ENCODE measurements at places on chromosomes 3 and 15.

DNA sequence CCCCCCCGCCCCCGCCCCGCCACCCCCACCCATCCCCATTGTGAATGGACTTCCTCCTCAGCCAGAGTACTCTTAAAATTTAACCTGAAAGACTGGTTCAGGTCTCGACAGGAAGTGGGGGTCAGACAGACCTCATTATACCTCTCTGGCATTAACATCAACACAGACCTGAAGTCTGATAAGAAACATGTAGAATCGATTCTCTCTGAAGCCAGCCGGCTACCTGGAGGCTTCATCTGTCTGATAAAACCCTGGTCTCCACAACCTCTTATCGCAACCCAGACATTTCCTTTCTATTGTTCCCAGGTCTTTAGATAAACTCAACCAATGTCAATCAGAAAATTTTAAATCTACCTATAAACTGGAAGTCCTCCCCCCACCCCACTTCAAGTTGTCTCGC is 42.6 kb downstream of the SLCO2A1 start:
- DNase-seq = no peak

DNA sequence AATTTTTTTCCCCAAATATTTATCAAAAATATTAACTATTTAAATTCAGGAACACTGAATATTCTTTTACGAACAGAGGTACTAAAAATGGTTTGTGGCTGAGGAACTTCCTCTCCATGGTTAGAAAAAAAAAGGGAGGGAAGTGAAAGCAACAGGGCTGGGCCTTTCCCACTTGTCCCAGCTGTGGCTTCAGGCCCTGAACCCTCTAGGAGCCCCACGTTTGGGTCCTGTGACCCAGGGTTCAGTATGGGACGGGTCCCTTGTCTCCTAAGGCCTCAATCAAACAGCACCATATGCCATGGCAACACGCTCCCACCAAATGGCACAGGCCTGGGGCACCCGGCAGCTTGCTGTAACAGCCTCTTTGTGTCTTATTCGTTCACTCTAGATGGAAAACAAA is 32.4 kb downstream of the POC1A start:
- no peak for DNase-seq

GRCh38 chr3:23202203-23202920 is 765 bp upstream of the UBE2E2 start:
- DNase-seq = no peak

DNA sequence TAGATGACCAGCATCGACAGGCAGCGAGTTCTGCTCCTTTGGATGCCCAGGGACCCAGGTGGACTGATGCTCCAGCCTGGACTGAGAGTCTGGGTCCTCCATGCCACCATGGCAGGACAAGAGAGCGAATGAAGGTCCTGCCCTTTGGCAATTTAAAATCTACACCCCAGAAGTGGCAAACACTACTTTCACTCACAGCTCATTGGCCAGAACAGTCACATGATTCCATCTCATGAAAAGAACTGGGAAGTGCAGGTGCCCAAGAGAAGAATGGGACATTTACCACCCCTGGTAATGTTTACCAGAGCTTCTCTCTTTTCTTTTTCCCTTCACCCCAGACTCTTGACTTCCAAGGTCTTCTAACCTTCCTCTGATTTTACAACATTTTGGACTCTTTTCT is 87.8 kb upstream of the SLCO3A1 start:
- no peak for DNase-seq

DNA sequence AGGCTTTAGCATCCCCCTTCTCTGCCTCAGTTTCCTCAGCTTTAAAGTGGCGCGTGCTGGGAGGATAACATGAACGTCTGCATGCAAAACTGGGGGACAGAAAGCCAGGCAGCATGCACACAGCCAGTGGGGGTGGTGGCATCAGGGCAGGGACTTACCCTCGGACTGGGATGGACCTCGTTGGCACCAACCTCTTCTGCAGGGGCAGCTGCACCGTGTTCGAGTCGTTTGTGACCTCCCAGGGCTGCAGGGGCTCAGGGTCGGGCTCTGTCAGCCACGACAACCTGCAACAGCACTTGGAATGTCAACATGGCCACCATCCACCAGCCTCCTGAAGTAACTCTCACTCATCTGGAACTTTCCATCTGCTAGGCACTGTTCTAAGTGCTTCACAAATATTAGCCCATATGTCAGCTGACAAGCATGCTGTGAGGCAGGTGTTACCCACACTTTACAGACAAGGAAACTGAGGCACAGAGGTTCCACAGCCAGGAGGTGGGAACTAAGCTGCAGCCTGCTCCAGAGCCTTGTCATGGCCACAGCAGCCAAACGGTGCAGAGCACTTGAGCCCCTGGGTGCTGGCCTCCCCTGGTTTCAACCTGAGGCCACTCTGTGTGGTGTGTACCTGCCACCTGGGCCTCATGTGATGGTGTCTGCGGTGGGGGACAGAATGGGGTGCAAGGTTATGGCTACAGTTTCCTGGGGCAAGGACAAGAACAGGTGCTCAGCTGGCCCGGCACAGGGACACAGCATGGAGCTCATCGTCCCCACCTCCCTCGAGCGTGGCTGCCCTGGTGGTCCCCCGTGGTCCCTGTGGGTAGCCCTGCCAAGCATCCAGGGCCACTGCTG is 6.7 kb downstream of the C3orf22 start:
- no peak for DNase-seq

DNA sequence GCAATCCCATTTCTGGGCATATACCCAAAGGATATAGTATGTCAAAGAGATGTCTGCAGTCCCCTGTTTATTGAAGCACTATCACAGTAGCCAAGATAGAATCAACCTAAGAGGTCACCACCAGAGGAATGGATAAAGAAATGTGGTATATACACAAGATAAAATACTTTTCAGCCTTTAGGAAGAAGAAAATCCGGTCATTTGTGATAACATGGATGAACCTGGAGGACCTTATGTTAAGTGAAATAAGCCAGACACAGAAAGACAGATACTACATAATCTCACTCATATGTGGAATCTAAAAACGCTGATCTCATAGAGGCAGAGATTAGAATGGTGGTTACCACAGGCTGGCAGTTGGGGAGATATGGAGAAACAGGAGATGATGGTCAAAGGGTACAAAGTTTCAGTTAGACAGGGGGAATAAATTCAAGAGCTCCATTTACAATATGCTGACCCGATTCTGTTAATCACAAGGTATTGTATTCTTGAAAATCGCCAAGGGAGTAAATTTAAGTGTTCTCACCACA is 195.8 kb downstream of the MTHFS start:
- no peak for DNase-seq

- DNase-seq = no peak
Measured at GRCh38 chr3:13009132-13009945, 63.9 kb downstream of the IQSEC1 start.

- DNase-seq = no peak
Measured at GRCh38 chr3:170056710-170057454, 19.1 kb downstream of the GPR160 start.

DNA sequence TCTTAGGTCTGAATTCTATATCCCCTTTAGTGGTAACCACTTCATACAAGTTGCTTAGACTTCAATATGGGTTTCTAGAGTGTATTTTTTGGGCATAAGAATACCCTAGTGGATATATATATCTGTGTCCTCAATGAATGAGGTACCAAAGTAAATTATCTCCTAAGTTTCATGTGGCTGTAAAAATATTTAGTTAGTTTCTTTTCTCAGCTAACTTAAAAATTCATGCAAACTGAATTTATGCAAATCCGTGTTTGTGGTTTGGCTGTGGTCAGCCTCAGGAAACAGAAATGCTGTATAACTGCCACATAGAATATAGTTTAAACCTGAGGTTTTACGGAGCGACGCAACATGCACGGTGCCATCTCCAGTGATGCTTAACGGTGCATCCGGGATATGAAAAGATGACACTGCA is 80.3 kb downstream of the PEX5L start:
- no peak for DNase-seq

DNA sequence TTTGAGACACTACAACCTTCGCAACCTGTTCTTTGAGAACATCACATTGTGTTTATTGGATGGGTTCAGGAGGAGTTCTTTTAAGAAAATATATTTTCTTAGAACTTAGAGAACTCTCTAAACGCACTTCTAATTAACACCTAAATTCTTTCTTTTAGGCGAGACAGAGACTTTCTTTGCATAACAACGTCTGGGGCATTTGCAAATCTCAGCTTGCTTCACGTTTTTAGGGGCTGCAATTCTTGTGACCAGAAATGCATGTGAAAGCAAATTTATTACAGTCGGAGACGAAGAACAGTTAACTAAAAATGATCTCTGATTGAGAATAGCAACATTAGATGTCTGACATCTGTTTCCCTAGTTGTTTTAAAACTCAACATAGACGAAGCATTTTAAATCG is 568.3 kb upstream of the ZNF717 start:
- DNase-seq = no peak

DNA sequence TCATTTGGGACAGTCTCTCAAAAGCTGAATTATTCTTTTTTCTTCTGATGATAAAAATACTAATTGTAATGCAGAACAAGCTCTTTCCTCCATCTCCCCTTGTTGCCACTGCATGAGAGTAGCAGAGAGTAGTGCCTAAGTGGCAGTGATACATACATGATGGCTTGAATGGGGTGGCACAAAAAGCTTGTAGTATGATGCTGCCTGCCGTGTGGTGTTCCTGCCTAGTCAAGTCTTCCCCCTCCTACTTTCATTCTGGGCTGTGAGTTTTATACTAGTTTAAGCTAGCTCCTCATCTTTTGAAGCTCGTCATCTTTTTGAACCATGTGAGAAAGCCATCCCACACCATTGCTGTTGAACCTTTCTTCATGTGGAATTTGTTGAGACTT is 230.5 kb downstream of the NFKBIZ start:
- no peak for DNase-seq

- DNase-seq = no peak
Measured at GRCh38 chr3:16294844-16295243, 29.8 kb downstream of the OXNAD1 start.

- no peak for DNase-seq
Measured at GRCh38 chr15:68234060-68234459, 4.5 kb upstream of the CLN6 start.

- no peak for DNase-seq
Measured at GRCh38 chr3:27228805-27229204, 140.4 kb downstream of the NEK10 start.

DNA sequence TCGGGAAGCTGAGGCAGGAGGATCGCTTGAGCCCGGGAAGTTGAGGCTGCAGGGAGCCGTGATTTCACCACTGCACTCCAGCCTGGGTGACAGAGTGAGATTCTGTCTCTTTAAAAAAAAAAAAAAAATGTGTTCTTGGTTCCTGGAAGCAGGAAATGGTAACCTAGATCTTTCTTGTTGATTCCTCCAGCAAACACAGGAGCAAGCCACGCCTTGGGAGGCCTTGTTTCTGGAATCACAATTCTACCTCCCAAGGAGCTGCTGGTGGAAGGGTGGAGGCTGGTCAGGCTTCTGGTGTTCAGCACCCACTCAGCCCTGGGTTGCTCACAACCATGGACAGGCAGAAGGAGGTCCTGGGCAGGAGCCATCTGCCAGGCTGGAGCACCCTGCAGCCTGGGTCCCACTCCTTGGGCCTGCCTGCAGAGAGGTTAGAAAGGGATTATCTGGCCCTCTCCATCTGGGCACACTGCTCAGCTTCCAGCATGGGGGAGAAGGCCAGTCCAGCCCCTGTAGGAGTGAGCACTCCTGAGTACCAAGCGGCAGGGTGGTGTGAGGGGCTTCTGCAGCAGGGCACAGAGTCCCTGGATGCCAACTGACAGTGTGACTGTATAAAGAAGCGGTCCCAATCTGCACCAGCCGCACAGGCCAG is 65.6 kb downstream of the ABTB1 start:
- no peak for DNase-seq

DNA sequence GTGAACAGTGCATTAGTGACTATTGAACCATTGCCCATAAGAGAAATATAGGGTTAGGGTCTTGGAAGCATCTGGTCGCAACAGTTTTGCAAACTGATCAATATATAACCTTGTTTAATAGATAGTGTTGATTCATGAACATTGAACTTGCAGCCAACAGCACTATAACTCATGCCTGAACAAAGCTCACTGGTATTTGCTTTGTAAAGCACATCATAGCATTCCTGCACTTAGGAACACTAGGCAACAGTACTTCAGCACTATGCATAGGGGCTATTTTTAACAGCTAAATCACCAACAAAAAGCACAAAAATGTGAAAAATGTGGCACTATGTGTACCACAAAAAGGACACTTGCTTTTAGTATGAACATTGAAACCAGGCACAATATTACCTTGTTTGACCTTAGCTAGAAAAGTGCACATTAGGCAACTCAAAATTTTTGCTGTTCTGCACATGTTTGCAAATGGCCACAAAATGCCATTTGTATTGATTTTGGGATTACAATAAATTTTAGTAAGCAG is 68.0 kb downstream of the OXNAD1 start:
- DNase-seq = no peak

DNA sequence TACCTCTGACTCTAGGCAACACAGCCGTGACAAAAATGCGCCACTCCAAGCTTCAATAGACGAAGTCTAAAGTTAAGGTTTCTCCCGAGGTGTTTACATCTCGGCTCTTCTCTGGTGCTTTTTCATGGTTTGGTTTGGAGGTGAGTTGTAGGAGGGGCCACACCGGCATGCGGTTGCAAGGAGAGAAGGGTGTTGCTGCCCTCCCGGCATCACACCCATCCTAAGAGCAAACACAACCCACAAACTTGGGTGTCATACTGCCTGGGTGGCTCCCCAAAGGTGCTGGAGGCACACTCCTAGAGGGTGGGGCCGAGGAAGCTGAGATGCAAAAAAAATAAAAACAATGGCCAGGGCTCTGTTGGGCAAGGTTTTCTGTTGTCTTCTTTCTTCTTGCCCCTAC is 225.2 kb upstream of the ICE2 start:
- no peak for DNase-seq

- no peak for DNase-seq
Measured at GRCh38 chr3:124019291-124019690, 27.4 kb upstream of the ROPN1 start.

GRCh38 chr3:102488331-102488730 is 53.5 kb downstream of the ZPLD1 start:
- DNase-seq = no peak

DNA sequence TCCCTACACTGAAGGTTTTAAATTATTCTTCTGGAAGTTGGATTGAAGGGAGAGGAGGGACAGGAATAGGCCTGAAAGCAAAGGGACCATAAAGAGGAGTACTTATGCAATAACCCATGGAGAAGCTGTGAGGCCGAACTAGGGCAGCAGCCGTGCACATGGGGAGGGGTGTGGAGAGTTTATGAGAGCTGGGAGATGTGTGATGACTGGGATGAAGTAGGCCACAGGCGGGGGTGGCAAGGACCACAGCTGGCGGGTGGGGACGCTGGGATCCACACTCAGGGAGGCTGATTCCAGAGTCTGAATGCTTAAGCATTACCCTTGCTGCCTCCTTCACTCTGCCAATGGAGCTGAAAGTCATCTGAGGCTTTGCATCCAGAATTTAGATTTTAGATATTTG is 123.8 kb downstream of the ARNT2 start:
- DNase-seq = no peak

All from esophagus squamous epithelium (tissue), 5 donors.